ENCODE measurements at places on chromosomes 2 and 18.

- no peak for DNase-seq
These were observed 501.1 kb downstream of the CNTNAP5 start for GRCh38 chr2:124526221-124526620.

GRCh38 chr2:160467086-160467485 is 26.5 kb downstream of the RBMS1 start:
- no peak for DNase-seq

GRCh38 chr2:199814817-199815211 is 36.2 kb downstream of the FTCDNL1 start:
- DNase-seq, result no peak

DNA sequence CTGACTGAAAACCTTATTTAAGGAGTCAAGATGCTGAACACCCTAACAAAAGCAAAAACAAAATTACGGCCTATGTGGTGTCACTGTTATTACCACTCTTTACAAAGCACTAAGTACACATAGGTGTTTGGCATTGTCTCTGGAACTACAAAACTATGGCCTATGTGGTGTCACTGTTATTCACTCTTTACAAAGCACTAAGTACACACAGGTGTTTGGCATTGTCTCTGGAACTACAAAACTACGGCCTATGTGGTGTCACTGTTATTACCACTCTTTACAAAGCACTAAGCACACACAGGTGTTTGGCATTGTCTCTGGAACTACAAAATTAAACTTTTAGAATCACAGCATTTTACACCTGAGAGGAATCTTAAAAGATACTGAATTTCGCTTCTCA is 47.4 kb downstream of the SLC35F5 start:
- no peak for DNase-seq

DNA sequence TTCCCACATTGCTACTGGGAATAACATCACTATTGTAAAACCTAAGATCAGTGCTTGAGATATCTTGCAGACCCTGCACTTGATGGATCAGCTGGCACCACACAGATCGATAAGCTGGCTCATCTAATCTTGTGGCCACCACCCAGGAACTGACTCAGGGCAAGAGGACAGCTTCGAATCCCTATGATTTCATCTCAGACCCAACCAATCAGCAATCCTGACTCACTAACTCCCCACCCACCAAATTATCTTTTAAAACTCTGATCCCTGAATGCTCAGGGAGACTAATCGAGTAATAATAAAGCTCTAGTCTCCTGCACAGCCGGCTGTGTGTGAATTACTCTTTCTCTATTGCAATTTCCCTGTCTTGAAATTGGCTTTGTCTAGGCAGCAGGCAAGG is 11.3 kb upstream of the TEX44 start:
- no peak for DNase-seq

DNA sequence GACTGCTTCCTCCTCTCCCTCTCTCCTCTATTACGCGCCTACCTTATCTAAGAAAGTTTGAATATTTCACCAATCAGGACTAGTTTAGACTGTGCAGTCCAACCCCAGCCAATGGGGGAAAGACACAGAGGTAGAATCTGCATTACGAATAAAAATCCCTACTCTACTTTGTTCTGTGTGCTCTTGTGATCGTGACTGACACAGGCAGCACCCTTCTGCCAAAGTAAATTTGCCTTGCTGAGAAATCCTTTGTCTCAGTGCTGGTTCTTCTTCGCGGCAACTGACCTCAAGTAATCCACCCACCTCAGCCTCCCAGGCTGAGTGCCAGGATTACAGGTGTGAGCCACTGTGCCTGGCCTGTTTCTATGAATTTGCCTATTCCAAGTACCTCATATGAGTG is 8.6 kb upstream of the CDCA7 start:
- DNase-seq, result no peak

- DNase-seq, result no peak
These were observed 3.8 kb downstream of the CD207 start for GRCh38 chr2:70831861-70832260.

DNA sequence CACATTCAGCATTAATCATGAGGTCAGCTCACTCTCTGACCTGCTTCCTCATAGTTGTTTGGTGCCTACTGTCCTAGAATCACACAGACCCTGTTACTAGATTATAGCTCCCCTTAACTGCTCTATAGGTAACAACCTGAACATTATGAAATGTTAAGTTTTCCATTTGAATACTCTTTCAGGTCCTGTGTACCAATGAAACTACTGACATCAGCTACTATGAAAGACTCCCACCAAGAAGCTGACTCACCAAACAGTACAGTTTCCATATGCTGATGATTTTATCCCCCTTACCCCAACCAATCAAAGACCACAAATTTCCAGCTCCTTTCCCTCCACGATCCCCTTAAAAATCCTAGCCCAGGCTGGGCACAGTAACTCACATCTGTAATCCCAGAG is 56.3 kb downstream of the SRBD1 start:
- no peak for DNase-seq

DNA sequence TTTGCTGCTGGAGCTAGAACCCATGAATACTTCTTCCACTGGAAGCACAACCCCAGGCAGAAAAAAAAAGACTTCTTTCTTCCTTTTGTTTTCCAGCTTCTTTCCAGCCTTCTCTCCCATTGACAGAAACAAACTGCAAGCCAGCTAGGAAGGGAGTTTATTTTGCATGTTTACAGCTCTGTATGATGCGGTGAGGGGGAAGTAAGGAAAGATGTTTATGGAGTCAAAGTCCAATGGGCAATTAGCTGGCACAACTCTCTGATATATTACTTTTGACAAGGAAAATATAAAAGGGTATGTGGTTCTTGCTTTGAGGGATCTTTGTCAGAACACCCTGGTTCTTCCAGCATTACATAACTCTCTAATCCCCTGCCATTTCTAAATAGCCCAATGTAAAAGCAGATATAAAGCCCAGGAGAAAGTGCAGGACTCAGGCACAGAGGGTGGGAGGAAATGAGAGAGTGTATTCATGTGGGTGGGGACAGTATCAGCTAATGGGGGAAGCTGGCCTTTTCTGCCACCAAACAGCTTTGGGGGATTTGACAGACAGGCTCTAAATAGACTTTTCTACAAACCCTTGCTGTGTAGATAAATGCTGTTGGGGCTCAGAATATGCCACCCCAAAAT is 9.3 kb upstream of the NMS start:
- DNase-seq, result no peak

- no peak for DNase-seq
These were observed 15.6 kb downstream of the PDE6D start for GRCh38 chr2:231765496-231765929.

DNA sequence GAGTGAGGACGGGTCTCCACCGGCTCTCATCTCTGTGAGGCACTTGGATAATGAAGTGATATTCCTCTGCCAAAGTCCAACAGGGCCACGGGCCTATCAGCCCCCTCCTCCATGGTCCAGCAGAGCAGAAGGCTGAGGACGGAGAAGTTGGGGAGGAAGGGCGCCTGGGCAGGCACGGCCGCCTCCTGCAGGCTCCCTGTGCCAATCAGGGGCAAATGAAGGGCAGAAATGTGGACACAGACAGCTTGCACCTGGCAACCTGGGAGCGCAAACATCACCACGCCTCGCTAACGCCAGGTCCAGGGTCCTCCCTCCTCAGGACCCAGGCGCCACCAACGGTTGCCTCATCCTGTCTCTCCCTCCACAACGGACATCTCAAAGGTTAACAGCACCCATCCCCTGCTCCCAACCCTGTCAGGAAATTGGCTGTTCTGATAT is 24.3 kb downstream of the SMAD7 start:
- peak; percentile 58 for DNase-seq

DNA sequence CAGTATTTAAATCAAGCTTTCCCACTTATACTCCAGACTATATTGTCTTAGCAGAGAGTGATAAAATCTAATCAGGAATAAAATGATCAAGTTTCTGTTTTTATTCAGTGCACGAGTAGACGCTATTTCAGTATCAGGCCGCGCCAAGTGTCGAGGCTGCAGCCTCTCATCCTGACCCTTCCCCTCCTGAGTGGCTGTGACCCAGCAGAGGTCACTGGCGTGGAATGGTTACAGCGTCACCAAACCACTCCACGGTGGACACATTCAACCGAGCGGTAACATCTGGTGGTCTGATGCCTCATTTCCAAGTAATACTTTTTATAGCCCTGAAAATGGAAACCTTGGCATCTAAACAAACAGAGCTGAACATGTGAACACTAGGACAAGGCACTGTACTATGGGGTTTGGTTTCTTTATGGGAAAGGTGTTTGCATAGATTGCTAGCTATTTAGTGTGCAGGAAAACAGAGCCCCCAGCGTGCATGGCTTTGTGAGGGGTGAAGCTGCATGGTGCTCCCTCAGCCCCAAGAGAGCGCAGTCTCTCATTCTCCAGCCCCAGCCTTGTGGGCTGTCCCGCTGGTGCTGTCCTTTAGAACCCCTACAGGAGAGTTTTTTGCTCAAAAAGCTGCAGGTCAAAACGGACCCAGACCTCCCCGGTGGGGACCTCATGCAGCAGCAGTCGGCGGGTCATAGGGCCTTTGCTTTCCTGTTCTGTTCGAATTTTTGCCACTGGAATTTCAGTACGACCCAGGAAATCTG is 28.4 kb downstream of the FAM228A start:
- no peak for DNase-seq

Data from liver (tissue), 10 donors.